ENCODE measurements at places on chromosomes 2 and 18.

DNA sequence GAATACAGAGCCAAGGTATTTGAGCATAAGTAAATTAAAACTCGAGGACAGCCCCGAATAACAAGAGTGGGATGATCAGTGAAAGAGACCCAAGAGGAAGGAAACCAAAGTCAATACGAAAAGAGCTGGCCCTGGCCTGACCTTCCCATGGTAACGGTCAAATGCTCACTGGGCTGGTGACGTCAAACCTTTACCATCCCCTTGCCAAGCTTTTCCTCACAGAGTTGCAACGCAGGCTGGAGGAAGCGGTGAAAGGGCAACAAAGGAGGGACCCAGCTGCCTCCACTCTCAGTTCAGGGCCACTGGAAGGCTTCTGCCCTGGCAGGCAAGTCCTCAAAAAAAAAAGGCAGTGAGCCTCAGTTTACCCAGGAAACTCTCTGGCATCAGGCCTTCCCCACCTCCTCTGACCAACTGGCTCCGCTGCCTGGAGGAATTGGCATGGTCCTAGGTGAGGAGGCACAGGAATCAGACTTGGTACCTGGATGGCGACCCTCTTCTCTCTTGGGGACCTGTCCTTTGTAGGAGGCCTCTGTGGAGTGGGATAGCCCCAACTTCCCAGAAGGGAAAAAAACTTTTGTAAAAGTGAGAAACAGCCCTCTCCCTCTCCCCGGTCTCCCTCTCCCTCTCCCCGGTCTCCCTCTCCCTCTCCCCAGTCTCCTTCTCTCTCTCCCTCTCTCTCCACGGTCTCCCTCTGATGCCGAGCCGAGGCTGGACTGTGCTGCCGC lies 212.4 kb downstream of the ANAPC1 start:
- no peak for DNase-seq

GRCh38 chr2:46706264-46706983 lies 209.2 kb downstream of the MCFD2 start:
- DNase-seq = no peak

DNA sequence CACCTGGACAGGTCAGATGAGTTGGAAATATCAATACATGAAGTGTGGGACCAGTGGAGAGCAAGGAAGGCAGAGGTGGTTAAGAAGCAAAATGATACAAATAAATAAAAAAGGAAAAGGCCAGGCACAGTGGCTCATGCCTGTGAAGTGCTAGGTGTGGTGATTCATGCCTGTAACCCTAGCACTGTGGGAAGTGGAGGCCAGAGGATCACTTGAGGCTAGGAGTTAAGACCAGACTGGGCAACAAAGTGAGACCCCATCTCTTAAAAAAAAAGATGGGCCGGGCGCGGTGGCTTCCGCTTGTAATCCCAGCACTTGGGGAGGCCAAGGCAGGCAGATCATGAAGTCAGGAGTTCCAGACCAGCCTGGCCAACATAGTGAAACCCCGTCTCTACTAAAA lies 2.9 kb downstream of the STON1 start:
- no peak for DNase-seq

DNA sequence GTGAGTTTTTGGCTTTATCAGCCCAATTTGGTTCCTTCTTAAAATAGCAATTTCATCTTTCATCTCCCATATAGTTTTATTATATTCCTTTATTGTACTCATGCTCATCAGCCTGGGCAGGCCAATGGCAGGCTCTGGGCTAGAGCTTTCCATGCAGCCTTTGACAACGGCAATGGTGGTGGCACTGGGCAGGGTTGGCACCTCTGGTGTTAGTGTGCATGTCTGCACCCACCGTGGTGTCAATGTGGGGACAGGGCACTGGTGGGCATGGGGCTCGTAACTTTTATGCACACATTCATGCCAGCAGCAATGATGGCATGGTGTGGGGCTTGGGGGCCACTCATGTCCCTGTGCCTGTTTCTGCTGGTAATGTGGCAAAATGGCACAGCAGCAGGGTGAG lies 1305.4 kb downstream of the DSC3 start:
- no peak for DNase-seq

- no peak for DNase-seq
Observed at GRCh38 chr2:165701147-165701546, 92.9 kb downstream of the GALNT3 start.

- no peak for DNase-seq
Observed at GRCh38 chr2:11682590-11682915, 12.6 kb upstream of the NTSR2 start.

DNA sequence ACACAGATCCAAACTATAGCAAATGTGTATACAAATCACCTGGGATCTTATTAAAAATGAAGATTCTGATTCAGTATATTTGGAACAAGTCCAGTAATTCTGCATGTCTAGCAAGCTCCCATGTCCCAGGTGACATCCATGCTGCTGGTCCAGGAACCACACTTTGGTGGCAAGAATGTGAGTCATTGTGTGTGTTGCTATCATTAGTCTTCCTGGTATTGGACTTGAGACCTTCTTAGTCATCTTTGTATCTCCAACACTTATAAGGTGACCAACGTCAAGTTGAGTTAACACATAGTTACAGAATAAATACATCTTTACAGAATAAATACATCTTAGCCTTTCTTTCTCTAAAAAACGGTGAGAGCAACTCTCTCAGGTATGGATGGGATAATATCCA lies 107.9 kb upstream of the NDUFV2 start:
- DNase-seq = no peak

DNA sequence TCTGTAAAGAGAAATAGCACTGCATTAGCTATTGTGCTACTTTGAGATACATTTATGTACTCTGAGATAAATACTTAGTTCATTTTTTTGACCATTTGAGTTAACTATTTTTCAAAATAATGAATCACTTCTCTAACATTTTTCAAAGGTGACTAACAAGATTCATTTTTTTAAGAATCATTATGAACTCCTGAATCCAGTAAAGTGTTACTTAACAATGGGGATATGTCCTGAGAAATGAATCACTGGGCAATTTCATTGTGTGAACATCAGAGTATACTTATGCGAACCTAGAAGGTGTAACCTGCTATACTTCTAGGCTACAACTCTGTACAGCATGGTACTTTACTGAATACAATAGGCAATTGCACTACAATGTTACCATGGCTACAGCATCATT lies 355.8 kb downstream of the ARL6IP6 start:
- no peak for DNase-seq

DNA sequence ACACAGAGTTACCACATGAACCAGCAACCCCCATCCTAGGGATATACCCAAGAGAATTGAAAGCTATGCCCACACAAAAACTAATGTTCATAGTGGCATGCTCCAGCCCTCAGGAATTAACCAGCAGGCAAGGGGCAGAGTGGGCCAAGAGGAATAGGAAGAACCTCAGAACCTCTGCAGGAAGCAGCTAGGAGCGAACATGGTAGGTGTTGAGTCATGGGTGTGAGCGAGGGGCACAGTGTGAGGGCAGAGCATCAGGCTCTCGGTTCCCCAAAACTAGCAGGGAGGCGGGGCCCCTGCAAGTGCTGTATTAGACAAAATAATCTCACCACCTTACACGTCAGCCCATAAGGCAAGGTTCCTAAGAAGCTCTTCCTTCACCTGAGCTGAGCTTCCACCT lies 5.6 kb upstream of the RUFY4 start:
- DNase-seq = no peak

DNA sequence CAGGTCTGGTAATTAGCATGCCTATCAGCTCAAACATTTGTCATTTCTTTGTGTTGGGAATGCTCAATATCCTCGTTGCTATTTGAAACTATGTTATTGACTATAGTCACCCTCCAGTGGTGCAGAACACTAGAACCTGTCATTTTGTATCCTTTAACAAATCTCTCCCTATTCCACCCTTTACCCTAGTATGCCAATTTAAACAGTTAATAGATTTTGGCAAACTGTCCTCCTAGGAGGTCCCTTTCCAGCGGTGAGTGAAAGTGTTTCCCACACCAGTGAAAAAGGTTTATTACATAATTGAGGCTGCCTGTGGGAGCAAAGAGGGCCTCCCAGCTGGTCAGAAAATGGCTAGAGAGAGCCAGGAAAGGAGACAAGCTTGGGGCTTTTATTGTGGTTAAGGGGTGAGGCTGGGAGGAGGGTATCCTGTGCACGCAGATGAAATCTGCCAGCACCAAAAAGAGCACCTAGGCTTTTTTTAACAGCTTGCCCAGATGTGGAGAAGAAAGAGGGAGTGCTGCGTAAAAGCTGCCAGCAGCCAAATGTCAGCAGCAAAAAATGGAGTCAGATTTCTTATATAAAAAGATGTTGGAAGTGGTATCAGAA lies 1.8 kb upstream of the DRC1 start:
- no peak for DNase-seq

GRCh38 chr18:23838801-23839366 lies 149.6 kb downstream of the LAMA3 start:
- no peak for DNase-seq

- DNase-seq = no peak
Observed at GRCh38 chr2:41900101-41900577, 147.7 kb upstream of the PKDCC start.

DNA sequence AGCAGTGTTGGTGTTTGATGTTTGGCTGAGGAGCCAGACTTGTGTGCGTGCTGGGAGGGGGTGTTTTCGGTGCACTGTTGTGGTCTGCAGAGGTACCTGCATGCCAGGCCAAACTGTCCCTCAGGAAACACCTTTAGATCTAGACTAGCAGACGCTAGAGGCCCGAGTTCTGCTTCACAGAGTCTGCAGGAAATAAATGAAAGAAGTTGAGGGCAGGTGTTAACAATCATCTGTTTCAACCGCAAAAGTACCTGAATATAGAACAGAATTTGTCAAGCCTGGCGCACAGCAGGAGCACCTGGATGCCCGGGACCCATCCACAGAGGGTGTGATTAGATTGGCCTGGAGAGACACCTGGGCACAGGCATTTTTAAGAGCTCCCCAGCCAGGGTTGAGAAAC lies 40.5 kb upstream of the REL start:
- DNase-seq = no peak

DNA sequence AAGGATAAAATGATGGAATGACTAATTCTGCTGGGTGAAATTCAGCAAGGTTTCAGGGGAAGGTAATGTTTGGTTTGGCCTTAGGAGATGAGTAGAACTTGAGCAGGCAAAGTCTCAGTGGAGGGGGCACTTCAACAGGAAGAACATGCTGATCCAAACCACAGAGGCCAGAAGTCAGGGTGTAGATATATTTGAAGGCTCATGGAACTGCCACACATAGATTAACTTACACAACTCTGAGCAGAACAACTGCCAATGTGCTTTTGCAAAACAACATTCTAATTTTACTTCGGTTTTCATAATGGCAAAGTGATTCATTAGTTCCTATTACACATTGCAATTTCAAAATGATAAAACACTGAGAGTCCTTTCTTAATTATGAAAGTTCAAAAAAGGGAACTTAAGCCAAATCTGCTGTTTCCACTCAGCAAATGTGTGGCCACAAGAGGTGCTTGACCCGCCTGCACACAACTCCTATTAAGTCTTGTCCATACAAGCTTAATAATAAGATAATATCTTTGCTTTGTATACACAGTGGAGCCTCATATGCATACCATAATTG lies 284.8 kb downstream of the MREG start:
- DNase-seq = no peak

- no peak for DNase-seq
Observed at GRCh38 chr18:13598591-13598990, 127.8 kb downstream of the FAM210A start.

DNA sequence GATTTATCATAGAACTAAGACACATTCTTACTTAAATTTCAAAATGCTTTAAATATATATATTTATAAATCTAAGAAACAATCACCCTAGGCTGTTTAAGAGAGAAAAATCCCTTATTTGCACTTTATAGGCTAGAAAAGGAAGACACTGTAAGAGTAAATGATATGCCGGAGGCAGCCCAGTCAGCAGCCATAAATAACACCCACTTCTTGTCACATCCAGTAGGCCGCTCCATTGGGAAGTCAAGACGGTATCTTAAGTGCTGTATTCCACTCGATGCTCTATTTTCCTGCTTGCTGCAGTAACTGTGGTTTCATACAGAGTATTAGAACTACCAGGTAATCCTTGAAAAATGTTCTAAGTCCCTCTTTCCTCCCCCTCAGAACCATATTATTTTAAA lies 57.9 kb downstream of the ABCA12 start:
- no peak for DNase-seq

GRCh38 chr2:84395820-84396219 lies 63.3 kb downstream of the SUCLG1 start:
- DNase-seq = no peak

- no peak for DNase-seq
Observed at GRCh38 chr18:45248240-45248903, 366.9 kb upstream of the SLC14A2 start.

DNA sequence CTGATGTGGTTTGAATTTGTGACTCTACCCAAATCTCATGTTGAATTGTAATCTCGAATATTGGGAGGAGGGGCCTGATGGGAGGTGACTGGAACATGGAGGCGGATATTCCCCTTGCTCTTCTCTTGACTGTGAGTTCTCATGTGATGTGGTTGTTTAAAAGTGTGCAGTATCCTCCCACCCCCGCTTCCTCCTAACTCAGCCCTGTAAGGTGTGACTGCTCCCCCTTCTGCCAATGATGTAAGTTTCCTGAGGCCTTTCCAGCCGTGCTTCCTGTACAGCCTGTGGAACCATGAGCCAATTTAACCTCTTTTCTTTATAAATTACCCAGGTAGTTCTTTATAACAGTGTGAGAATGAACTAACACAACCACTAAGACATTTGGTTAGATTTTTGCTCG lies 458.4 kb downstream of the THSD7B start:
- DNase-seq = no peak

DNA sequence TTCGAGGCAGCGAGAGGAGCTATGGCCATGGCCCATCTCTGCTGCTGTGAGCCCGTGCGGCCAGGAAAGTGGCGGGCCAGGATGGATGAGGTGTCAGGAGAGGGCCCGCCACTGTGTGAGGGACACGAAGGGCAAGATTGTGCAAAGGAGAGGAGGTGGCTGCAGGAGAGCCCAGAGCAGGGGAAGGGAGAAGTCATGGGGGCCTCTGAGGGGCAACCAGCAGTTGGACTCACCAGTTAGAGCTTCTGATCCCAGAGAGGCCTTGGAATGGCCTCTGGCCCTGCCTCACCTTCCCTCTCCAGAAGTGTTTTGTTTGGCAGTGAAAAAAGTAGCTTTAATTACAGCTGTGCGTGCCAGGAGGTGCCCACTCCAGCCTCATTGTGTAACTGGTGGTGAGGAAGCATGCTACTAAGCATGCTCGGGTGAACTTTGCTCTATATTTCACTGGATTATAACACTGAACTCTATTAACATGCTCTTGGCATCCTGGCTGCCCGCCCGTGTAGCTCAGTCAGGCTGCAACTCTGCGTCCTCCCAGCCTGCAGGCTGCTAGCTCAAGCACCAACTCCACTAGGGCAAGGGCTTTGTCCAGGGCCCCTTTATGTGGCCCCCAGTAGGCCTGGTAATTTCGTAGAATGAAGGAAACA lies 34.2 kb downstream of the IMPA2 start:
- no peak for DNase-seq

- DNase-seq = no peak
Observed at GRCh38 chr2:205924676-205925075, 161.3 kb downstream of the INO80D start.

- no peak for DNase-seq
Observed at GRCh38 chr2:57022496-57022895, 838.7 kb downstream of the CCDC85A start.

- no peak for DNase-seq
Observed at GRCh38 chr2:238873381-238873801, 25.5 kb downstream of the TWIST2 start.

GRCh38 chr2:200618590-200619021 lies 32.8 kb downstream of the AOX1 start:
- DNase-seq = no peak

Measured in stimulated activated CD4-positive, alpha-beta T cell treated with anti-CD3 and anti-CD28 coated beads, Interleukin-1b, Interleukin-23, amount 100 ng/mL, for 1 hour (primary cell).